ENCODE measurements at places on chromosomes 1 and 21. TPM values are rescaled to one million over a fixed set of nuclear protein-coding genes. Genes with fewer than 3 reads are reported as not detected.

- H3K4me1 ChIP-seq, result peaks cover 10% of the 10 kb centered on the region
- no peak for DNase-seq
- H3K27me3 ChIP-seq, result no peaks in the 10 kb centered on the region
- no peak overlapping the region for H3K27ac ChIP-seq
- H3K4me3 ChIP-seq, result no peak overlapping the region
These were observed 83.8 kb downstream of the SCMH1 start for GRCh38 chr1:41158147-41158875.

GRCh38 chr1:247295274-247295684 is 36.4 kb downstream of the ZNF496 start:
- no peaks in the 10 kb centered on the region for H3K27me3 ChIP-seq
- H3K4me1 ChIP-seq, result no peaks in the 10 kb centered on the region
- H3K4me3 ChIP-seq, result no peak overlapping the region
- peaks cover 1% of the 10 kb centered on the region for H3K36me3 ChIP-seq
- H3K27ac ChIP-seq, result no peak overlapping the region
- DNase-seq, result no peak

IGSF5 gene
- polyA plus RNA-seq, result not detected

DNA sequence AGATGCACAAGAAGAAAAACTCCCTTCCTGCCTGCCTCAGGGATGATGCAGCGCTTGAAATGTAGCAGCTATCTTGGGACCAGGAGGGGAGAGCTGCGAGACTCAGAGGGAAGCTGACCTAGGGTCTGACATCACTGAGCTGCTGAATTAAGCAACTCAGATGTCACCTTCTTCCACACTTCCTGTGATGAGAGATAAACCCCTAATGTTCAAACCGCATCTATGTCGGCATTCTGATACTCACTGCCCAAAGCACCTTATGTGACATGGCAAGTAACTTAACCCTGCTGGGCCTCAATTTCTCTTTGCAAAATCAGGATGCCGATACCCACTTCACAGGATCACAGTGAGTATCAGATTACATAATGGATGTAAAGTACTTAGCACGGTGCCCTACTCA is 9.1 kb upstream of the AK2 start:
- H3K36me3 ChIP-seq, result no peaks in the 10 kb centered on the region
- DNase-seq, result no peak
- peaks cover 12% of the 10 kb centered on the region for H3K4me1 ChIP-seq
- H3K4me3 ChIP-seq, result no peak overlapping the region
- no peak overlapping the region for H3K27ac ChIP-seq

DNA sequence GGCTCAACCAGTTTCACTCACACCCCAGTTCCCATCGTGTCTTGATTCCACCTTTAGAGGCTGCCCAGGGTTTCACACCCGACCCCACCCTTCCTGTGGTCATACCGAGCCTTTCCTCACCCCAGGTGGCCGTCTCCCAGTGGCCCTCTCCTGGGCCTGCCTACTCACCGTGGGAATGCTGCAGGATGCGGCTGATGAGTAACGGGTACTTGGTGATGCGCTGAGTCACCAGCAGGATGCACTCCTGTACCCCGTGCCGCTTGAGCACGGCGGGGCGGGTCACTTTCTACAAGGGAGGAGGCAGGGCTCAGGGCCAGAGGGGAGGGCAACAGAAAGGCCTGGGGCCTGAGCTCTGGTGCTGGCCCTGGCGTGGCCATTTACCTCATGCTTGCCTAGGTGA is 16.4 kb downstream of the ARHGEF2 start:
- no peak for DNase-seq
- H3K36me3 ChIP-seq, result peaks cover 81% of the 10 kb centered on the region
- H3K27ac ChIP-seq, result peak overlapping the region; percentile 42
- H3K27me3 ChIP-seq, result no peaks in the 10 kb centered on the region

GRCh38 chr1:209375671-209376365 is 207.7 kb upstream of the CAMK1G start:
- no peaks in the 10 kb centered on the region for H3K4me1 ChIP-seq
- H3K4me3 ChIP-seq, result no peak overlapping the region
- H3K36me3 ChIP-seq, result no peaks in the 10 kb centered on the region

GRCh38 chr1:167369175-167369574 is 148.5 kb downstream of the POU2F1 start:
- no peak overlapping the region for H3K27ac ChIP-seq
- no peak for DNase-seq
- H3K27me3 ChIP-seq, result no peaks in the 10 kb centered on the region
- no peak overlapping the region for H3K4me3 ChIP-seq

- DNase-seq, result no peak
- no peaks in the 10 kb centered on the region for H3K27me3 ChIP-seq
These were observed 87.8 kb downstream of the GLUL start for GRCh38 chr1:182303778-182304177.

- H3K4me3 ChIP-seq, result no peak overlapping the region
- H3K4me1 ChIP-seq, result no peaks in the 10 kb centered on the region
- no peak for DNase-seq
- peaks cover 13% of the 10 kb centered on the region for H3K27me3 ChIP-seq
- H3K36me3 ChIP-seq, result no peaks in the 10 kb centered on the region
These were observed 82.4 kb upstream of the VAMP3 start for GRCh38 chr1:7688659-7689058.

GFI1 gene
- polyA plus RNA-seq, result 9.6 TPM

GRCh38 chr1:159854116-159854692 is 8.3 kb downstream of the VSIG8 start:
- no peaks in the 10 kb centered on the region for H3K36me3 ChIP-seq
- H3K4me1 ChIP-seq, result peaks cover 23% of the 10 kb centered on the region
- H3K4me3 ChIP-seq, result peak overlapping the region; percentile 73
- peak; percentile 87 for DNase-seq

DNA sequence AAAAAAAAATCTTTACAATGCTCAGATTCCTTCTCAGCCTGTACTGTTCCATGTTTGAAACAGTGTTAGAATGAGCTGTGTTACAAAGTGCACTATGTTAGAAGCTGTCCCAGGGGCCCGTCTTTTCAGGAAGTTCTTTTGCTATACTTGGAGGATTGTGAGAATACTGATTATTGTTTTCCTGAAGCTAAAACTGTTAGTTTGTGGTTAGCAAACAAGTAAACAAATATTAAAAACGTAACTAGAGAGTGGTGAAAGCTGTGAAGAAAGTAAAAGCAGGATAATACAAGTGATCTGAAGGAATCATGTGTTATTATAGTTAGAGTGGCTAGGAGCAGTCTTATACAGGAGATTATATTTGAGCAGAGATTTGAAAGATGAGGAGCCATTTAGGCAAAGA is 35.6 kb downstream of the CAMSAP2 start:
- H3K4me1 ChIP-seq, result no peaks in the 10 kb centered on the region
- peaks cover 8% of the 10 kb centered on the region for H3K36me3 ChIP-seq
- H3K4me3 ChIP-seq, result no peak overlapping the region
- H3K27me3 ChIP-seq, result no peaks in the 10 kb centered on the region

GRCh38 chr1:43389326-43390313 is at the start of the genes MED8 and SZT2:
TSS of gene MED8 (minus strand) at chr1:43389800. CDS start at chr1:43389764, 36 bp downstream.
TSS of gene SZT2 (plus strand) at chr1:43389899. CDS start at chr1:43389969, 70 bp downstream.
- H3K36me3 ChIP-seq, result peaks cover 28% of the 10 kb centered on the region
- H3K27ac ChIP-seq, result peak within 1 kb of the TSS; percentile 89
- peaks cover 32% of the 10 kb centered on the region for H3K4me1 ChIP-seq
- no peaks in the 10 kb centered on the region for H3K27me3 ChIP-seq
- peak; percentile 98 for DNase-seq
- H3K4me3 ChIP-seq, result peak within 1 kb of the TSS; percentile 91

GRCh38 chr1:167328816-167329483 is 108.3 kb downstream of the POU2F1 start:
- H3K4me1 ChIP-seq, result no peaks in the 10 kb centered on the region
- DNase-seq, result no peak
- H3K36me3 ChIP-seq, result peaks cover 7% of the 10 kb centered on the region
- no peak overlapping the region for H3K4me3 ChIP-seq

DNA sequence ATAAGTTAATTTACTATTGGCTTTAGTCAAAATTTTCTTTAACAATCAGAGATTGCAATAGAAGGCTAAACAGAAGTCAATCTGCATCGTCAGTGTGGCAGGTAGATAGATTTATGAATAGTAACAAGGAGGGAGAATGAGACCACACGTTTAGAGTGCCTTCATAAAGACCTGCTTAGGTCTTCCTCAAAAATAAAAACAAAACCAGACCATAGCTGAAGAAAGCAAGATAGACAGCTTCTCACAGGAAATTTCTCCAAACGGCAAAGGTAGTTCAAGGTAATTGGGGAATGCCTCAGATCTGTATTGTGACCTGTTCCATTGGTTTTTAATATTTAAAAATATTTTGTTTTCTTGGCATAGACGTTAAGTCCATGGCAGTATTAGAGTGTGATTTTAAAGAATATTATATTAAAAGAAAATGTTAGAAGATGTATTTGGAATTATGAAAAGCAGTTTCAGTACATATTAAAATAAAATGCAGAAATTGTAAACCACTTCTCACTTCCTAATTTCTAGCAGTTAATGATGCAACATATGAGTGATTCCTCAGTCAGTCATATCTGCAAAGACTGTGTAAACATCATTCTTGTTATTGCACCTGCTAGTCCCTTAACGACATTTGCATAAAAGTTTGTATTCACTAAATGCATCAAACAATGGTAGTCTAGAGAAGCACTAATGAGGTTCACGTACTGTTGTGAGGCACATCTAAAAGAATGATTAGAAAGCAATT is 278.0 kb downstream of the HLX start:
- H3K27me3 ChIP-seq, result no peaks in the 10 kb centered on the region
- no peak overlapping the region for H3K27ac ChIP-seq

SLC44A5 gene
- polyA plus RNA-seq, result 0.51 TPM

DNA sequence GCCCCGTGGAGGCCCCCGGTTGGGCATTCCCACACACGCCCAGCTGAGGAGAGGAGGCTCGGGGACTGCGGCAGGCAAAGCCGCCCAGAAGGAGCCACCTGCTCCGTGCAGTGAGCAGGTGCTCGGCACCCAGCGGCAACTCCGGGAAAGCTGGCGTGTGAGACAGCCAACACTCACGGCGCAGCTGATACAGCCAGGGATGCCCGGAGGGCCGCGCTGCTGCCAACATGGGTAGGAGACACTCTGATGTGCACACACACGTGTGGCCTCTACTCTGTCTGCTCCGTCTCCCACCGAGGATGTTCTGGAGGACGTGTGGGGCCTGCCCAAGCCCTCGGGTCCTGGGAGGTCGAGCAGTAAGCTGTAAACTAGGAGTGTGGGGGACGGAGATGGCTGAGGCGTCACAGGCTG is 12.9 kb downstream of the MORN1 start:
- no peaks in the 10 kb centered on the region for H3K27me3 ChIP-seq
- no peaks in the 10 kb centered on the region for H3K36me3 ChIP-seq
- no peak overlapping the region for H3K27ac ChIP-seq
- DNase-seq, result peak; percentile 55

CD247 gene
- 0.92 TPM for polyA plus RNA-seq

GRCh38 chr21:42187976-42188653 is 30.8 kb upstream of the ABCG1 start:
- no peaks in the 10 kb centered on the region for H3K36me3 ChIP-seq
- no peak overlapping the region for H3K4me3 ChIP-seq
- peak overlapping the region; percentile 51 for H3K27ac ChIP-seq
- H3K4me1 ChIP-seq, result no peaks in the 10 kb centered on the region
- peak; percentile 77 for DNase-seq
- no peaks in the 10 kb centered on the region for H3K27me3 ChIP-seq

GRCh38 chr1:236829085-236829484 is 34.0 kb downstream of the MTR start:
- no peaks in the 10 kb centered on the region for H3K27me3 ChIP-seq
- peaks cover 100% of the 10 kb centered on the region for H3K36me3 ChIP-seq
- H3K4me3 ChIP-seq, result no peak overlapping the region
- no peak for DNase-seq
- H3K27ac ChIP-seq, result no peak overlapping the region

DNA sequence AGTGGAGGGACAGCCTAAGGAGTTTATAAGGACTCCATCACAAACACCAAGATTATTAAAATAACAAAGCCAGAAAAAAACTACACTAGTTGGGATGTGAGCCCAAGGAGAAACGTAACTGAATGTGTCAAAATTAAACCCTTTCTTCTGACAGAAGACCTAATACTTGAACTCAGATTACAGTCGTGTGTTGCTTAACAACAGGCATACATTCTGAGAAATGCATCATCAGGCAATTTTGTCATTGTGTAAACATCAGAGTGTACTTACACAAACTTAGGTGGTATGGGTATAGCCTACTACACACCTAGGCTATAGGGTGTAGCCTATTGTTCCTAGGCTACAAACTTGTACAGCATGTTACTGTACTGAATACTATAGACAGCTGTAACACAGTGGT is 23.4 kb downstream of the DSTYK start:
- no peak overlapping the region for H3K27ac ChIP-seq
- peaks cover 36% of the 10 kb centered on the region for H3K4me1 ChIP-seq
- no peak for DNase-seq

GRCh38 chr1:88124614-88125013 is 559.5 kb upstream of the PKN2 start:
- H3K4me1 ChIP-seq, result no peaks in the 10 kb centered on the region
- no peak for DNase-seq
- H3K27ac ChIP-seq, result no peak overlapping the region

GRCh38 chr1:151737479-151737878 is 16.2 kb downstream of the RIIAD1 start:
- H3K4me1 ChIP-seq, result no peaks in the 10 kb centered on the region
- H3K27ac ChIP-seq, result no peak overlapping the region
